ENCODE measurements at places on chromosomes 3 and 15.

GRCh38 chr3:149965278-149965677, 5.4 kb downstream of the PFN2 start:
- DNase-seq: no peak

DNA sequence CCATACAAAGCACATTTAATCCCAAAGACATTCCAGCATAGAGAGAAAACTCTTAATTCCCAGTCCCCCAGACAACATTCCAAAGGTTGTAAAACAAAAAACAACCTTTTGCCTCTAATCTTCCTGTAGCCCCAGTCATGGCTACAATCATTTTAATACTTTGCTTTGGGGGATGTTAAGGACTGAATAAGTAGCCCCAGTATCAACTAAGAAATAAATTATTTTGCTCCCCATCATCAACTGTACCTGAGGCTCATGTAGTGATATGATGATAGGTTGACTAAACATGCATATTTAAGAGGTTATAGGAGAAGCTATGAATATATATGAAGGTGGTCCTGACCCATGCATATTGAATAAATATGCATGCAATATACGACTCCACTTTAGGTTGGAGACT, 40.6 kb downstream of the PRR20G start:
- no peak for DNase-seq

DNA sequence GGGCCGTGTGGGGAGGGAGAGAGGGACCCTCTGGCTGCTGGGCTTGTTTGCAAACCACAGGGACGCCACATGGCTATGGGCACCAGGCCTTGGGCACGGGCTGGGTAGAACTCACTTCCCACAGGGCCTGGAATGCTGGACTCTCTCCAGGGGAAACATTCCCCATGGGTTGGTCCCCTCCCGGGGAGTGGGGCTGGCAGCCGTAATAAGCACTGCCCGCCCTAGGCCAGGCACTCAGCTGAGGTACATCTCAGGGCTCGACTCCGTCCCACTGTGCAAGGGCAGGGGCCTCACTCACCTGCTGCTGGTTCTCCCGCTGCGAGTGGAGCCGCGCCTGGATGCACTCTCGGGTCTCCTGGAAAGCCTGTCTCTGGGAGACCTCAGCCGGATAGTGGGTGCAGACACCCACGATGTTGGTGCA, 96.7 kb downstream of the ADCY5 start:
- no peak for DNase-seq

- no peak for DNase-seq
These were observed 375 bp upstream of the MYZAP start for GRCh38 chr15:57591237-57591821.

- DNase-seq: no peak
These were observed 1071.6 kb downstream of the PLOD2 start for GRCh38 chr3:145089337-145089736.

- no peak for DNase-seq
These were observed 297.3 kb upstream of the ADAMTS9 start for GRCh38 chr3:64985072-64985471.

GRCh38 chr15:71440489-71441110, 325.3 kb downstream of the THSD4 start:
- DNase-seq: no peak

DNA sequence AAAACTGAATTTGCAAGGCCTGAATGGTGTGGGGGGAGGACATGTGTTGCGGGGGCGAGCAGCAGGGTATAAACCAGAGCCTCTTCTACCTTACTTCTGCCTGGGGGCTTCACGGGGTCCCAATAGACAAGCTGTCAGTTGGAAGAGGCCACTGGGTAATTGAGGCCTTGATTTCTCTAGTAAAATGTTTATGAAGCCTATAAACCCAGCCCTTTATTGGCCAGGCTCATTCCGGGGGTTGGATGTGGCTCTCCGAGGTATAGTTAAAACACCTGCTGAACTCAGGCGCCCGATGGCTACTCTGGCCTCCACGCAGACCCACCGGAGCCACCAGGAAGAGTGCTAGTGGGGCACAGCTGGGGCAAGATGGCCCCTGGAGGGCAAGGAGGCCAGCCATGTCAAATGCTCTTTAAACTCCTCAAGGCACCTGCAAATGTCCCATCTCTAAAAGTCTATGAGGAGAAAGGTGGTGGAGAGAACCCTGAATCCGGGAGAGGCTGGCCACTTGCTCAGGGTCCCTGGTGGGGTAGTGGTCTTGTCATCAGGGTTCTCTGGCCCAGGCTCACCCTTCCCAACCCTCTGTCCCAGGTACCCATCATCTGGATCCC, 34.3 kb downstream of the IGDCC3 start:
- no peak for DNase-seq

DNA sequence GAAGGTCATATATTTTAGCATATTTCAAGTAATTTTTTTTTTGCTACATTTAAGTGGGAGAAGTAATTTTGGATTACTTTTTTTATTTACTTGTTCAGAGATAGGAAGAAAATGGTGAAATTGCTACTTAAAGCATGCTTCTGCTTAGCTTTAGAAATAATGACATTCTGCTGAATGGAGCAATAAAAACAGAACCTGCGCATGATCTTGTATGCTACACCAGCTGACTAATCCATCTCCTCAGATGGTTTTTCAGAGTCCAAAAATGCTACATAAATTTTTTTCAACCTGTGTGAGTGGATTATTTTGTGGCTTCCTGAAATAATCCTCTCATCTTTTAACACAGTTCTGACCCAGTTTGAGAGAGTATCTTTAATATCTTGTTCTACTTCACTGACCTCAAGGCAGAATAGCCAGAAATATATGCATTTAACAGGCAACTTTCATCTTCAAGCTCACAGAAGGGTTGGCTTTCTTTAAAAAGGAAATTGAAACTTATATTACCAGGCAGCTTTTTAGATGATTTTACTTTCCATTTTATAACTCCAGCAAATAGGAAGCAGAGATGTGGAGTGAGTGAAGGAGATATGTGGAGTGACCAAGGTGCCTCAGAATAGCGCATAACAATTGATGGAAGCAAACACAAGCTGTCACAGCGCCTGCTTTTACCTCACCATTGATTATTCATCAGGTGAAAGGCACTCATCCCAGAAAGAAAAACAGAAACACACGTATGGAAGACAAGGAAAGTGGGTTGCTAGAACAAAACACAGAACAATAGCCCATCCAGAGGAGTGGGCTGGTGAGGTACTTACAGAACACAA, 136.6 kb downstream of the TGFBR2 start:
- DNase-seq: no peak

DNA sequence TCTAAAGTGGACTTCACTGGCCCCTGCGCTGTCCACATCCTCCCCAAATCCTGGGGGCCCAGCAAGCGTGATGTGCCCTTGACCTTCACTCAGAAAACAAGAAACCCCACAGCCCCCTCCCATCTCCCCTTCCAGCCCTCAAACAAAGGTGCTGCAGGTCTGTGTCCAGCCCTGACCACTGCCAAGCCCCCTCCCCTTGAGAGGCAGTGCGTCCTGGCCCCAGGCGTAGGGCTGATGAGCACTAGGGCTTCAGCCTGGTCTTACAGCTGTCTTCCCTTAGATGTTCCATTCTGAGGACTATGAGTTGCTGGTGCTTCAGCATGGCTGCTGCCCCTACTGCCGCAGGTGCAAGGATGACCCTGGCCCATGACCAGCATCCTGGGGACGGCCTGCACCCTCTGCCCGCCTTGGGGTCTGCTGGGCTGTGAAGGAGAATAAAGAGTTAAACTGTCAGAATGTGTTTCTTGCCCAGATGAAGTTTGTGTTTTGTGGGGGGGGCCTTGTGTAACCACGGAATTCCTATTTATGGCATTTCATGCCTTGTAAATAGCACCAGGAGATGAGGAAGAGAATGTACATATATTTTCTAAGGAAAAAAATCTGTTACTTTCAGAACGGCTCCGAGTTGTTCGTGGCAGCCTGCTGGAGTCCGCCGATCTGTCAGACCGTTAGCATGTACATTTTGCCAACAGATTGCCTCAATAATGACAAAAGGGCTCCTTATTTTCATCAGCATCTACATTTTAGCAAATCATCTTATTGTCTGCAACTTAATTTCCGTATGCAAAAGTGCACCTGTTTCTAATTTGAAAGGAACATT, 8.3 kb upstream of the RHO start:
- DNase-seq: no peak

DNA sequence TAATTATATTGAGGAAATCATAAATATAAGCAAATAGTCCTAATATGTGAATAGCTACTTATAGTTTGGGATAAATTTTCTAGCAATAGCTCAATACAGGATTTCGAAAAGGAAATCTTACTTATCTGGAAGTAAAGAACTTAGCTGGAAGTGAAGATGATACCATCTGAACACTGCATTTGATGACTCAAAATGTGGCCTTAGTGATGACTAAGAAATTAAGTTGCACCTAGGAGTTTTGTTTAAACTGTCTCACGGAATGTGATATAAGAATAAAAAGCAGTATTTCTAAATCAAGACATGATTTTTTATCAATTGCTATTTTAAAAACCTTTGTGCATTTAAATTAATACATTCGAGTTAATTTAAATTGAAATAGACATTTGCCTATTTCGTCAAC, 91.2 kb downstream of the EOMES start:
- no peak for DNase-seq

GRCh38 chr3:37519236-37519635, 342.4 kb upstream of the CTDSPL start:
- no peak for DNase-seq

- no peak for DNase-seq
These were observed 36.5 kb downstream of the QTRT2 start for GRCh38 chr3:114093016-114093380.

DNA sequence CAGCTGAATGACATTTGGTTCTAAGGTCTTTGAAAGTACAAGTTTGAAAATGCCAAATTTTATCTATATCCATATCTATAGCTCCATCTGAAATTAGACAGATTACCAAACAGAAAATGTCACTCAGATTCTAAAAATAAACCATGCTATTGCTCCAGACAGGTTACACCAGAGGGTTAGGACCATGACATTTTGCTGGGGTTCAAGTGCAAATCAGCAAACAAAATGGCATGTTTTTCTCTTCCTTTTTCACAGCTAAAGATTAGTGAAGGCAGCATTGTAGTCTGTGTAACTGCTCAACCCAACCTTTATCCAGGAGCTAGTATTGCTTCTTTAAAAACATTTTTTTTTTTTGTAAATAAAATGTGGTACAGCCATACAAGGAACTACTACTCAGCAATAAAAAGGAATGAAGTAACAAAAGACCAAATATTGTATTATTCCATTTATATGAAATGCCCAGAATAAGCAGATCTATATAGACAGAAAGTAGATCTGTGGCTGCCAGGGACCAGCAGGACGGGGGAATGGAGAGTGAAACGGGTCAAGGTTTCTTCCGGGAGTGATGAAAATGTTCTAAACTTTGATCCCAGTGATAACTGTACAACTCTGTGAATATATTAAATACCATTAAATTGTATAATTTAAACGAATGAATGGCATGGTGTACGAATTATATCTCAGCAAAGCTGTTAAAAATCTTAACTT, 18.2 kb downstream of the VGLL4 start:
- DNase-seq: no peak

DNA sequence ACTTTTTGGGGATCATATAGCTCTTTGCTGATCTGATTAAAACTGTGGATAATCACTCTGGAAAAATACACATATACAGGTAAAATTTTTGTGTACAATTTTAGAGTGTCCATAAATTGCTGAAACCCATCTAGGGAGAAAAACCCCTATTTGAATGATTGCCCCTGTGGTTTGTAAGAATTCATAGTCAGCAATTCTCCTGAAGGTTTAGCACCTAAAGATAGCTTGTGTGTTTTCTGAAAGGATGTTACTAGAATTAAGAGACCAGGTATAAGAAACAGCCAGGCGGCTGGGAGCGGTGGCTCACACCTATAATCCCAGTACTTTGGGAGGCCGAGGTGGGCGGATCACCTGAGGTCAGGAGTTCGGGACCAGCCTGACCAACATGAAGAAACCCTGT, 106.8 kb upstream of the RAP2B start:
- no peak for DNase-seq

- DNase-seq: no peak
These were observed 163.8 kb upstream of the CDIN1 start for GRCh38 chr15:36415643-36416042.

GRCh38 chr3:148131990-148132638, 565.6 kb upstream of the AGTR1 start:
- no peak for DNase-seq

- DNase-seq: no peak
These were observed 44.4 kb downstream of the EPHB1 start for GRCh38 chr3:134839422-134839821.

DNA sequence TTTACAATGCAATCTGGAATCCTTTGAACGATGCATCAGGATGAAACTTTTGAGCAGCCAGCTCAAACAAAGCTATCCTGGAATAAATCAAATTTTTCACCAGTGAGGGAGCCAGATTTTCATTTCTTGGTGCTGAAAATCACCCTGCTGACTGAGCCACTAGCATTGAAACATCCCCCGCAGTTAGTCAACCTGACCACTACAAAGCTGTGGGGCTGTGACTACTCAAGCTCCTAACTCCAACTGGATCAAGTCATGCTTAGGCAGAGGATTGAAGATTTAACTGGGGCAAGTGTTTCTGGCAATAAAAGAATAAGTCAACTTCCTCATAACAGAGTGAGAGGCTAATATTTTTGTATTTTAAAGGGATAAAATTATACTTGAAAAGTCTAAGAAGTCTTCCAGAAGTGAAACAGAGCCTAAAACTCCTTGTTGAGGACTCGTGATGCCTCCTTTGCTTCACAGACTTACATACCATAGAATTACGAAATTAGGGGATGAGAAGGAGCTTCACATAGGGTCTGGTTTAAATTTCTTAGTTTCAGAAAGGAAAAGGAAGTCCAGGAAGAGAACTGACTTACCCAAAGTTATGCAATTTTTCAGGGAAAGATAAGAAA, 177.8 kb downstream of the SERPINI1 start:
- DNase-seq: no peak

DNA sequence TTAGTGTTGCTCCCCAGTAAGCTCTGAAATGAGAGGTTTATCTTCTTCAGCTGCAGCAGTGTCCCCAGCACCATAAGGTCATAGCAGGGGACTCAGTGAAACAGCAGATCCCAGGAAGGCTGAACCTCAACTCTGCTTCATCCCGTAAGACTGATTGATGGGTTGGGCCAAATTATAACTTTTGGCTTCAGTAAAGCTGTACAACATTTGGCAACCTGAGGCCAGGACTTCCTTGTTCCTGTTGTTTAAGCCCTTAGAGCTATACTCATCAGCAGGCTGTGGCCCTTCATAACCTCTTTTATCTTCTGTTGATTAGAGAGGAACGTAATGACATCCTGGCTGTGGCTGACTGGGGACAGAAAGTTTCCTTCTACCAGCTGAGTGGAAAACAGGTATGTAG, 29.0 kb downstream of the IFT122 start:
- DNase-seq: no peak

- no peak for DNase-seq
These were observed 162.2 kb downstream of the GREM1 start for GRCh38 chr15:32879980-32880379.

DNA sequence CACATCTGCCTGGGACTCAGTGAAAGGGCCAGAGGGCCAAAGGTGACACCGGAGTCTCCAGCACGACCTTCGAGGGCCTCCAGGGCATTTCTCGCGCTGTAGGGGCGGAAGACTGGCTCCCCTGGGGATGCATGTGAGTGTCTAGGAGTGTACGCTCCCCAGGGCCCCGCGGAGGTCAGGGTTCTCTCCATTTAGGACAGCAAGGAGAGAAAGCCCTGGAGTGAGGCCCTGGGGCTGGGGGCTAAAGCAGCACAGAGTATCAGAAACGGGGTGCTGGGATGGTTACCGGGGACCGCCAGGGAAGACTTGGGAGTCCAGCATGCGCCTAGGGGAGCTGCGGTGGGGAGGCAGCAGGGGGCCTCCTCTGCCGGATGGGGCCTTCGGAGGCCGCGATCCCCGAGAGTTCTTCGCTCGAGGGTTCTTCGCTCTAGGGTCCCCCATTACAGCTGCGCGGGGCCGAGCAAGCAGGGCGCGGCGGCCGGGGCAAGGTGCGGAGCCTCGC, 595 bp upstream of the APBA2 start:
- DNase-seq: no peak

All from T-helper 17 cell (primary cell).